ENCODE measurements at places on chromosomes 16 and 17.

DNA sequence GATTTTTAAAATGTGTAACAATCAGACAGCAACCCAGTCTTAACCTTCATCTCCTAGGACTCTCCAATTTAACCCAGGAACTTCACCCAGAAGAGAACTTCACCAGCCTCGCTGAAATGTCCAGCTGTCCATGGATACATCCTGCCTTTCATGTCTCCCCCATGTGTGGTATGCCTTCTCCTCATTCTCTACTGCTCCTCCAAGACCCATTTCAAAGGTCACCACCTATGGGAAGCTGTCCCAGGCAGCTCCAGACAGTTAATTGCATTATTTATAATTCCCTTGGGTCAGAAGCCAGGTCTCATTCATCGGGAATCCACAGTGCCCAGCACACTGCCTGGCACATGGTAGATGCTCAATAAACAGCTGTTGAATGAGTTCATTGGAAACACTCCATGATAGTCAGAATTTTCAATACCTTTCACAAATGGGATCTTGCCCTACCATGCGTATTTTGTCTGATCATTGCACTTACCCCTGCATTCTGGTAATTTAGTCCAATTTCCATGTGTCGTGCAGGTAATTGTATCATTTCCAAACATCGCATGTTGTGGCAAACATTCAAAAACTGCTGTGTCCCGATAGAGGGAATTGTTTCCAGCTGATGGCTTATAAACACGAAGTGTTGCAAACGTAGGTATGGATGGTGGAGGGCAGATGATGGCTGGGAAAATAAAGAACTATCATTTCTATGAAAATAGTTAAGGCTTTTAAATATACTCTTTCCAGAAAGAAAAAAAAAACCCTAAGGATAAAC lies 9.0 kb downstream of the APOH start:
- no peak for DNase-seq

DNA sequence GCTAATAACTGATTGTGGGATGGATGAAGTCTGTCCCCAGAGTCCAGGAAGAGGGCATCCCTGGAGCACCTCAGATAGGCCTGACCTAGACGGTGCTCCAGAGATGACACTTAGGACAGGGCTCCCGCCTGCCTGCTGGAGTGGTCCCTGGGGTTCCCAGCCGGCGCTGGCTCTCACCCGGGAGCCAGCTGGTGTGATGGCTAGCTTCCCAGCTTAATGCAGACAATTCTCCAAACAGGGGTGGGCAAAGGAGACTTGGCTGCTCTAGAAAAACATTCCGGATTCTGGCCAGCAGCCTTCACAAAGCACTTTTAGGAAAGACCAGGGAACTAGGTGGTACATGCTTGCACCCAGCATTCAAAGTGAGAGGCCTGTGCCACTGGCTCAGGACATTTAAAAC lies 18.6 kb downstream of the ACE start:
- no peak for DNase-seq

GRCh38 chr16:56419740-56420548 lies 5.4 kb downstream of the AMFR start:
- DNase-seq = no peak

DNA sequence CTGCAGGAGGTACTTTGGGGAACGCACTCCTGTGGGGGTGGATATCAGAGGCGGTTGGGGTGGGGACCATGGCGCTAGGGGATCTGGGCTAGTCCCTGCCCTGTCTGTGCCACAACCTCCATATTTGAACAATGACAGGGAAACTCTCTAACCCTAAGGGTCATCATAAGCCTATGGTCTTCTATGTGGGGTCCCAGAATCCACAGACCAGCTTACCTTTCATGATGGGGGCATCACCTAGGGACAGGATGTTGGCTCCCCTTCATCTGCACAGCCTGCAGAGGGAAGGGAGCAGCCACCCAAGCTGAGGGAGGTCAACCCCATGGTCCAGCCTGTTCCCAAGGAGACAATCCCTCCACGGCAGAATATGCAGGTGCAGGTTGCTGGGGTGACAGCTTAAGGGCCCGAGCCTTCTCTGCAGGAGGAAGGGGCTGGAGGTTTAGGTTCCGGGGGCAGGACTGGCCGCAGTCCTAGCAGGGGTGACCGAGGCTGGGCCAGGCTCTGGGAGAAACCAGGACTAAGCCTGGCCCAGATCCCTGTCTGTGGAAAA lies 1.7 kb downstream of the ORAI3 start:
- no peak for DNase-seq

DNA sequence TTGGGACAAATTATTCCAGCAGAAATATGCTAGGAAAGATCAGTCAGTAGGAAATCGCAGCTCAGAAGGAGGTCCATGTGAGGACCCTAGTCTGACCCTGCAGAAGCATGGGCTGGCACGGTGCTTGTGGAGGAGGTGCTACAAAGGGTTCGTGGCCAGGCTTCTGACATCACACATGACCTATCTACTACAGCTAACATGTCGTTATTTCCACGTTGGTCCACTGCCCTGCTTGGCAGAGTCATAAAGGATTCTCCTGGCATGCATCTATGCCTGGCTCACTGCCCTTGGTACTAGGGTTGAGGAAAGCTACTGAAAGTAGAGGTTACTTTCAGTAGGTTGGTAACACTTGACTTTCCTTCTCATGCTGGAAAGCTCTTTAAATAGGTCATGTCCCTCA lies 118.1 kb upstream of the SHISA6 start:
- no peak for DNase-seq

GRCh38 chr17:5816491-5817070 lies 232.3 kb upstream of the NLRP1 start:
- DNase-seq = no peak

DNA sequence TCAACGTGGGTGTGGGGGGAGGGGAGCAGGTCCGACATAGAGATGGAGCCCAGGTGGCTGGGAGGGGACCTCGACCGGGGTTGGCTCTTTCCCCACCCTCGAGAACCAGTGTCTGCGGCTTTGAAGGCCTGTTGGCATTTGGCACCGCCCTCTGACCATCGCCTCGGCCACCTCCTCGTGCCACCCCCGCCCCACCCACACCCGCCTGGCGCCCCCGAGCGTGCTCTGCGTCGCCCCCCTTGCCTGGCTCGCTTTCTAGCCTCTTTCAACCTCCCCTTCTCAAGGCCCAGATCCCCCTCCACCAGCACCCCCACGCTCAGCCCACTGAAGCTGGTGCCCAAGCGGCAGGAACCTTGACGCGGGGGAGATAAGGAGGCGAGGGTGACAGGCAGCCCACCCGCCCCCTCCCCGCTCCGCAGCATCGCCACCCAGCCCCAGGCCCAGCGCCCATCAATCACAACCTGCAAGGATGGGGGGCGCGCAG lies 619 bp downstream of the CACNB1 start:
- DNase-seq = no peak

All from progenitor cell of endocrine pancreas (in vitro differentiated cells).